ENCODE measurements at places on chromosomes 5 and 9.

- H3K4me1 ChIP-seq: peaks cover 28% of the 10 kb centered on the region
- no peak overlapping the region for H3K27ac ChIP-seq
- H3K36me3 ChIP-seq: peaks cover 16% of the 10 kb centered on the region
- H3K4me3 ChIP-seq: no peak overlapping the region
- H3K27me3 ChIP-seq: no peaks in the 10 kb centered on the region
- DNase-seq: no peak
These were observed 7.8 kb downstream of the PLEKHG4B start for GRCh38 chr5:99815-100214.

DNA sequence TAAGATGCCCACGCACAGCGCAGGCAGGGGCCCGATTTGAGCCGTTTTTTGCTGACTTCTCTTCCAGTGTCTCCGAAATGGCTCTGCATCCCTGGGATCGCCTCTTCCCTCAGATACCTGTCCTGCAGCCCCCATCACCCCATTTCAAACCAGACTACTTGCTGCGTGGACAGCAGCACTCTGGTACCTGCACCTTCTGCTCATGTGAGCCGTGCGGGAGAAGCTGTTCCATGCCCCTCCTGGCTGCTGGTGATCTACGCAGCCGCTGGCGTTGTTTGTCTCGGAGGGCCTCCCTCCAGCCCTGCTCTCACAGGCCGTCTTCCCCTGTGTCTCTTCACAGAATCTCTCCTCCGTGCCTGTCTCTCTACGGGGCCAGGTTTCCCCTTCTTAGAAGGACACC, 13.4 kb downstream of the CEP72 start:
- no peak for DNase-seq
- no peaks in the 10 kb centered on the region for H3K27me3 ChIP-seq
- no peak overlapping the region for H3K27ac ChIP-seq
- no peak overlapping the region for H3K4me3 ChIP-seq
- H3K4me1 ChIP-seq: no peaks in the 10 kb centered on the region

GRCh38 chr5:65797481-65797880, 75.5 kb downstream of the NLN start:
- H3K27ac ChIP-seq: no peak overlapping the region
- no peaks in the 10 kb centered on the region for H3K27me3 ChIP-seq
- no peak for DNase-seq
- no peak overlapping the region for H3K4me3 ChIP-seq
- no peaks in the 10 kb centered on the region for H3K4me1 ChIP-seq

GRCh38 chr5:127011153-127011552, 19.2 kb downstream of the MARCHF3 start:
- no peaks in the 10 kb centered on the region for H3K4me1 ChIP-seq
- H3K36me3 ChIP-seq: no peaks in the 10 kb centered on the region
- no peak overlapping the region for H3K4me3 ChIP-seq
- DNase-seq: no peak
- no peaks in the 10 kb centered on the region for H3K27me3 ChIP-seq
- no peak overlapping the region for H3K27ac ChIP-seq

GRCh38 chr5:32309761-32310160, 3.0 kb downstream of the MTMR12 start:
- H3K4me1 ChIP-seq: peaks cover 3% of the 10 kb centered on the region
- no peaks in the 10 kb centered on the region for H3K36me3 ChIP-seq
- H3K27me3 ChIP-seq: no peaks in the 10 kb centered on the region
- no peak overlapping the region for H3K4me3 ChIP-seq
- no peak overlapping the region for H3K27ac ChIP-seq
- no peak for DNase-seq

DNA sequence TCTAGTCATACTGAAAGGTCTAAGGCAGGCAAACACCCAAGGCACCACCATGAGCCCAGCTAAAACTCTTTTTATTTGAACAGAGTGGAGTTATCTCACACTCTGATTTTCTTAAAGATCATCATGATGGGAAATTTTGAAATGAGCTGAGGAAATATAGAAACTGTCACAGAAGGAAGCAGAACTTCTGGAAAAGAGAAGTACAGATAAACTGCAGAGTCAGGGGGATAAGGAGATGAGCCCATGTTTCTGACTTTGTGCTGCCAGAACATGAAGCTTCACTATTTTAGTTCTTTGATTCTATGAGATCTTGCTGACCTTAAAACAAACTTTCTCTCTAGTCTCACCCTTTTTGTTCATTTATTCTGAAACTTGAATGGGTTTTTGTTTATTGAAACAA, 406.5 kb upstream of the EDIL3 start:
- H3K27ac ChIP-seq: no peak overlapping the region
- H3K36me3 ChIP-seq: no peaks in the 10 kb centered on the region
- H3K27me3 ChIP-seq: no peaks in the 10 kb centered on the region
- DNase-seq: no peak

GRCh38 chr5:94778299-94778698, 159.8 kb downstream of the SLF1 start:
- H3K36me3 ChIP-seq: no peaks in the 10 kb centered on the region
- H3K27ac ChIP-seq: no peak overlapping the region
- DNase-seq: no peak
- no peak overlapping the region for H3K4me3 ChIP-seq
- H3K4me1 ChIP-seq: no peaks in the 10 kb centered on the region

- H3K27ac ChIP-seq: no peak overlapping the region
- peaks cover 3% of the 10 kb centered on the region for H3K4me1 ChIP-seq
- no peaks in the 10 kb centered on the region for H3K36me3 ChIP-seq
- DNase-seq: no peak
These were observed 216.5 kb downstream of the SEC61B start for GRCh38 chr9:99438596-99438995.

DNA sequence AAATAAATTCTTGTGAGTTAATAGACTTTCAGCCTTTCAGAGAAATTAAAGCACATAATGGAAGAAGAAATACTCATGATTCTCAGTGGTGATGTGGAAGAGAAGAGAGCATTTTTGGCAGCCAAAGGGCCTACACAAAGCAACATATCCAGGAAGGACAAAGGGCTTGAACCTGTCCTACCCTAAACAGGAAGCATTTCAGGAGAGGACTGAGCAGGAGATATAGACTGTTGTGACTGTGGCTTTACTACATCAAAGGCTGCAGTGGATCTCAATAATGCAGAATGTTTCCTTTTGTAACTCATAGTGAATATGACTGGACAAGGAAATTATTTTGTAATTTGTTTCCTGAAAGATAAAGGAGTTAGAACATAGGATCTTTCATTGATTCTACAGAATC, 1.3 kb upstream of the PARP8 start:
- H3K27ac ChIP-seq: no peak overlapping the region
- no peak for DNase-seq
- no peaks in the 10 kb centered on the region for H3K27me3 ChIP-seq
- H3K4me1 ChIP-seq: peaks cover 6% of the 10 kb centered on the region

- DNase-seq: peak; percentile 58
- H3K27me3 ChIP-seq: no peaks in the 10 kb centered on the region
- H3K4me1 ChIP-seq: peaks cover 7% of the 10 kb centered on the region
- H3K27ac ChIP-seq: peak overlapping the region; percentile 95
These were observed 2.0 kb downstream of the GADD45G start for GRCh38 chr9:89606624-89607311.

DNA sequence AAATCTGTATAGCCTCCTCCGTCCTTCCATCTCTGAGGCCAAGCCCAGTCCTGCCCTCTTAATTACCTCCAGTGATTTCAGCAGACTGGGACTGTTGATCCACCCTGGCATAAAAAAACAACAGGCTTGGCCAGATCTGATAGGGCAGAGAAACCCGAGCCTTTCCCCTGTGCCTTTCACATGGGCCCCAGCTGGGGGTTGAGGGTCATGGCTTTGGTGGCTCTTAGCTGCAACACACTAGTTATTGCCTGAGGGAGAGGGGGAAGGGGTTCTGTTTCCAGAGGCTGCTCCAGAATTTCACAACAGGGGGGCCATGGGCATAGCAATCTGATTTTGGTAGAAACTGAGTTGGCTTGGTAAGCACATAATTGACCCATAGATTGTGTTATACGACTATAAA, 21.2 kb upstream of the PANK3 start:
- H3K27me3 ChIP-seq: no peaks in the 10 kb centered on the region
- DNase-seq: no peak
- peaks cover 5% of the 10 kb centered on the region for H3K4me1 ChIP-seq
- no peak overlapping the region for H3K4me3 ChIP-seq
- no peaks in the 10 kb centered on the region for H3K36me3 ChIP-seq
- H3K27ac ChIP-seq: no peak overlapping the region

GRCh38 chr5:59487772-59488729, 405.5 kb downstream of the PDE4D start:
- H3K4me1 ChIP-seq: peaks cover 7% of the 10 kb centered on the region
- peak; percentile 26 for DNase-seq
- H3K27me3 ChIP-seq: no peaks in the 10 kb centered on the region
- H3K4me3 ChIP-seq: no peak overlapping the region
- no peak overlapping the region for H3K27ac ChIP-seq

GRCh38 chr9:2663461-2664173, 42.0 kb downstream of the VLDLR start:
- no peak overlapping the region for H3K4me3 ChIP-seq
- DNase-seq: no peak
- no peaks in the 10 kb centered on the region for H3K4me1 ChIP-seq
- H3K36me3 ChIP-seq: no peaks in the 10 kb centered on the region
- no peaks in the 10 kb centered on the region for H3K27me3 ChIP-seq
- no peak overlapping the region for H3K27ac ChIP-seq

- H3K36me3 ChIP-seq: no peaks in the 10 kb centered on the region
- DNase-seq: no peak
- H3K4me1 ChIP-seq: peaks cover 2% of the 10 kb centered on the region
- no peak overlapping the region for H3K27ac ChIP-seq
These were observed 12.6 kb upstream of the IL12B start for GRCh38 chr5:159342840-159343239.

GRCh38 chr5:156759156-156759555, 90.9 kb upstream of the PPP1R2B start:
- no peaks in the 10 kb centered on the region for H3K27me3 ChIP-seq
- no peak overlapping the region for H3K27ac ChIP-seq
- no peak overlapping the region for H3K4me3 ChIP-seq
- no peak for DNase-seq
- H3K36me3 ChIP-seq: no peaks in the 10 kb centered on the region
- no peaks in the 10 kb centered on the region for H3K4me1 ChIP-seq

GRCh38 chr9:124766326-124766725, 4.8 kb downstream of the NR6A1 start:
- peaks cover 9% of the 10 kb centered on the region for H3K27me3 ChIP-seq
- no peaks in the 10 kb centered on the region for H3K4me1 ChIP-seq
- H3K4me3 ChIP-seq: no peak overlapping the region
- H3K36me3 ChIP-seq: no peaks in the 10 kb centered on the region
- no peak overlapping the region for H3K27ac ChIP-seq

- H3K4me1 ChIP-seq: peaks cover 2% of the 10 kb centered on the region
- H3K36me3 ChIP-seq: peaks cover 66% of the 10 kb centered on the region
- H3K27ac ChIP-seq: no peak overlapping the region
- DNase-seq: no peak
- H3K27me3 ChIP-seq: no peaks in the 10 kb centered on the region
These were observed 6.6 kb downstream of the ASB6 start for GRCh38 chr9:129635099-129636065.

DNA sequence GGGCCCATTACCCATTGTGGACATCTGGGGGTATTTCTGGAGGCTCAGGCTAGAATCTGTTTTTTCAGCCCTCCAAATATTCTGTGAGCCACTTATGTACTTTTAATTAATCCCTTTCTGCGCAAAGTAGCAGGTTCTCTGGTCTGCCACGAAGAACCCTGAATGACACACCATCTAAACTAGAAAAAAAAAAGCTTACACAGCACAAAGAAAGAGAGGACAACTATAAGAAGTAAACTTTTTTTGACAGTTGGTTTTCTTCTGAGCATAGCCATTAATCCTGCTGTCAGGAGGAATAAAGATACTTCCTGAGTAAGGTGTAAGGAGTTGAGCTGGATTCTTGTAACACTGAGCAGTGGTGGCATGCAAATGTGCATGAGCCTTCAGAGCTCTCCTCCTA, 327.5 kb downstream of the TMEM232 start:
- H3K27ac ChIP-seq: no peak overlapping the region
- H3K4me3 ChIP-seq: no peak overlapping the region
- DNase-seq: no peak
- no peaks in the 10 kb centered on the region for H3K36me3 ChIP-seq
- H3K4me1 ChIP-seq: no peaks in the 10 kb centered on the region

- H3K36me3 ChIP-seq: no peaks in the 10 kb centered on the region
- DNase-seq: no peak
- no peaks in the 10 kb centered on the region for H3K27me3 ChIP-seq
- H3K4me1 ChIP-seq: no peaks in the 10 kb centered on the region
These were observed 1.5 kb upstream of the ANKHD1 start for GRCh38 chr5:140399979-140400729.

DNA sequence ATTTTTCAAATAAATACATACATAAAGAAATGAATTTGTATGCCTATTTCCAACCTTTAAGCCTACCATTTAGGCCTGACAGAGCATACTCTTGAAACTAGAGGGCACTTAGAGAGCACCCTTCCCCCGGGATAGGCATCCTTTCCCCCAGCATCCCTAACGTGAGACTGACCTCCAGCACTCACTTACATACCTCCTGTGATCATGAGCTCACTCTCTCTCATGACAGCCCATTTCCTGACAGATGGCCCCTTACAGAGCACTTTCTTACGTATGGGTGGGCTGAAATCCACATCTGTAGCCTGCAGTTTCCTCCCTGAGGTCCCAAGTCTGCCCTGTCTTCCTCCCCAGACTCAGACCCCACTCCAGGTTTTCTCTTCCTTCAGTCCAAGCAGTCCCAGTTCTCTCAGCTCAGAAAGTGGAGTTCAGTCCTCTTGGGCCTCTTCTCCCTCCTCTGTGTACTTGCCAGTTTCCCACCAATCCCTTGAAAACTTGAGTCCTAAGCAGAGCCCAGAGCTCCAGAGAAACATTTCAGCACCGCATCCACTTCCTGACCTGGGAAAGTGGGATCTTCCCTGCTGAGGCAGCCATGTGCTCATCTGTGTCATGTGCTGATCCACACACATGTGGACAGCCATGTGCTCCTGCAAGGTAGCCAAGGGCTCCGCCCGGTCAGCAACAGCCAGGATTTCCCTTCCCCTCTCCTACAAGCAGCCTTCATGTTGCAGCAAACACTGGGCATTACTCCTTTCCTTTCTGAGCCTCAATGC, 2.2 kb upstream of the CDX1 start:
- H3K4me1 ChIP-seq: peaks cover 23% of the 10 kb centered on the region
- H3K36me3 ChIP-seq: no peaks in the 10 kb centered on the region
- peaks cover 7% of the 10 kb centered on the region for H3K27me3 ChIP-seq
- H3K27ac ChIP-seq: no peak overlapping the region
- H3K4me3 ChIP-seq: no peak overlapping the region

DNA sequence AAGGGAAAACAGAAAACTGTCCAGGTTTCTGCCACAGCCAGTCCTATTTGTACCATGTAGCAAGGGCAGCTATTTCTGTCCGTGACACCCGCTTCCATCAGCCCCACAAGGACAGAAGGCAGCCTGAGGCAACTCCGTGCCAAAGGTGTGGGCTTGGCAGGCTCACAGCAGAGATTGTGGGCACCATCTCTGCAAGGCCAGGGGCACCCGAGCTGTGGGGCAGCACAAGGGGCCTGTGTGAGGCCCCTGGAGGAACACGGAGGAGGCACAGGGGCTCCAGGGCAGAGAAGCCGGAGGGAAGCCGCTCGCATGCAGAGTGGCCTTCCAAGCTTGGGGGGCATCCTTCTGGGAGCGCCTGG, 43.5 kb downstream of the COL23A1 start:
- no peaks in the 10 kb centered on the region for H3K27me3 ChIP-seq
- no peak overlapping the region for H3K27ac ChIP-seq
- peaks cover 8% of the 10 kb centered on the region for H3K4me1 ChIP-seq
- peak overlapping the region; percentile 27 for H3K4me3 ChIP-seq
- no peaks in the 10 kb centered on the region for H3K36me3 ChIP-seq

All from trophoblast cell (in vitro differentiated cells and primary cell).